ENCODE measurements at places on chromosomes 12 and 14. TPM values are rescaled to one million over a fixed set of nuclear protein-coding genes. Genes with fewer than 3 reads are reported as not detected.

ALX1 gene
- polyA plus RNA-seq: 55.4 TPM

STAB2 gene
- polyA plus RNA-seq: 1.1 TPM

KCNH5 gene
- polyA plus RNA-seq: 0.20 TPM

PRKD1 gene
- 25.8 TPM for polyA plus RNA-seq

SIX4 gene
- polyA plus RNA-seq: 7.7 TPM

All from left renal cortex interstitium (tissue), 4 donors.